ENCODE measurements at places on chromosomes 3 and 15.

DNA sequence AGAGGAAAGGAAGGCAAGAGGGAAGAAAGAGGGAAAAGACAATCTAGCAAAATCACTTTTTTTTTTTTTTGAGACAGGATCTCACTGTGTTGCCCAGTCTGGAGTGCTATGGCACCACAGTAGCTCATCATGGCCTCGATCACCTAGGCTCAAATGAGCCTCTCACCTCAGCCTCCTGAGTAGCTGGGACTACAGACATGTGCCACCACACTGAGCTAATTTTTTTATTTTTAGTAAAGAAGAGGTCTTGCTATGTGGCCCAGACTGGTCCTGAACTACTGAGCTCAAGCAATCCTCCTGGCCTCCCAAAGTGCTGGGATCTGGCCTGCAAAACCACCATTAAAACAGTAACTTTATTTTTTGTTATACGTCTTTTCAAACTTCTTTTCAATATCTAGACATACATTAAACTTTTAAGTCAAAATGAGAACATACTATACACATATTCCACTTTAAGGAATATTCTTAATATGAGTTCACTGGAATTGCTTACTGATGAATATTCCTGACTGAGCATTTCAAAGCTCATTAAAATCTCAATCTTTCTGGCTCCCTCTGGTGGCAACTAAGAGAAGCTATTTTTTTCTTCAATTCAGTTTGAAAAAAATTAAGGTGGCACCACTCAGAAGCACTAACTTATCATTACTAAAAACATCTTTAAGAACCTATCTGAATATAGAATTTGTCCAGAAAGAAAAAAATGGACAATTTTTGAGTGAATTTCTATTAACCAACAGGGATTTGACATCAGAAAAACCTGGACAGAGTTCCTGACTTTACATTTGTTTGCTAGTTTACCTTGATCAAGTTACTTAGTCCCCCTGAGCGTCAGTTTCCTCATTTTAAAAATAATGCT is 40.9 kb downstream of the UACA start:
- peak; percentile 50 for DNase-seq

DNA sequence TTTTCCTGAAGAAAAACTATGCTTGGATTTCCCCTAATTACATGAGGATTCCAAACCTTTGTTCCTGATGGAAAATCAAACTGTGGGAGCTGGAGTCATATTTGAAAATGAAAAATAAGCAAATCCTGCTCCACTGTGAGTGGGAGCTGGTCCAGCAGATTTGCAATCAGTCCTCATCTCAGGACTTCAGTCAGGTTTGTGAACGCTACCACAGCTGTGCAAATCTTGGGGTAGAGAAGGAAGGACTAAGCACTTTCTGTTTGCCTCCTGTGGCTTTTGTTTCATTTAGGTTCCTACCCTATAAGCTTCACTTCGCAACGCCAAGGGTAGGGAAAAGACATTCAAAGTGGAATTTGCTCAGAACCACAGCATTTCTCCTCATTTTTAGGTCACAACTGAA is 238.2 kb downstream of the TUSC7 start:
- no peak for DNase-seq

GRCh38 chr3:157922614-157923013 is 183.6 kb downstream of the SHOX2 start:
- no peak for DNase-seq

- DNase-seq, result no peak
Observed at GRCh38 chr3:14525685-14526631, 14.2 kb downstream of the GRIP2 start.

GRCh38 chr3:143810166-143810952 is 37.9 kb downstream of the SLC9A9 start:
- no peak for DNase-seq

- no peak for DNase-seq
Observed at GRCh38 chr15:77823736-77824135, 191.0 kb upstream of the LINGO1 start.

GRCh38 chr15:90706394-90707327 is 10.5 kb upstream of the BLM start:
- DNase-seq, result no peak

- DNase-seq, result no peak
Observed at GRCh38 chr3:38008191-38008701, 17.7 kb downstream of the VILL start.

DNA sequence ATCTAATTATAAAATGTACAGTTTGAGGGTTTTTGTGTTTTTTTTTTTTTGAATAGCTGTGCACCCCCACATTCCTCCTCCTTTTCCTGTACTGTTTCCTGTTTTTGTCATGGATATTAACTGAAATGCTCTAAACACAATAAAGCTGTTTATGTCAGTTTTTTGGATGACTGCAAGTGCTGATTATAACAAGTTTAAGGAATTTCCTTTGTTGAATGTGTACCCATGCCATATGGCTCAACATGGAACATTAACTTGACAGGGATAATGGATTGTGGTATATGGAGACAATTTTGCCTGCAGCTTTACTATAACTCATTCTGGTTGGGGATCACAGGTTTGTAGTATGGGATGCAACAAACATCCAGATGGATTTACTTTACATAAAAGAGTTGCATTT is 216.4 kb downstream of the TCF12 start:
- DNase-seq, result no peak

- DNase-seq, result peak; percentile 30
Observed at GRCh38 chr3:179768080-179768479, 115.2 kb downstream of the USP13 start.

Measured in urothelium cell line (cell line).